GM04504 (cell line): ENCODE measurements at places on chromosomes 12 and 14.

DNA sequence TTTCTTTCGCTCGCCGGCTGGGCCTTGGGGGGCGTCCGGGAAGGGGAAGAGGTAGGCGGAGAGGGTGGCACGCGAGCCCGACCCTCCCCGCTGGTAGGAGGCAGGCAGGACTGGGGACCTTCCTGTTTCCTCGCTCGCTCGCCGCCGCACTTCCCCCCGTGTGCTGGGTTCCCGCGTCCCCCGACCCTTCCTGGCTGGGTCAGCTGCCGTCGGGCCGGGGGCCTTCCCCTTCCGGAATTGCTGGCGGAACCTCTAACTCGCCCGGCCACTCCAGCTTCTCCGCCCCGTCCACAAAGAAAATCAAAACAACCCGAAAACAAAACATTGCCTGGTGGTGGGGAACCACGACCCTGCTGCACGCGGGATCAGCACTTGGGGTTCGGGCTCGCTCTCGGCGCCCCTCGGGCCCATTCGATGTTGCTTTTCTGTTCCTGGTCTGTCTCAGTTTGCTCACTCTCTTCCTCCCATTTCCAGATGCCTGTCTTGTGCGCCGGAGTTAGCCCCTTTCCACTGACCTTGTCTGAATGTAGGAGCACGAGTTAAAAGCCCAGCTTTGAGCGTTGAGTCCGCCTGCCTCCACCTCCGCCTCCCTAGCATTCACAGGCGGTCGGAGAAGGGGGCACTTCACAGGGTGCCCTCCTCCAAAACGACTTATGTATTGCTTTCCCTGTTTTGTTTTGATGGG, 581 bp downstream of the PAPOLA start:
- DNase-seq: no peak

GRCh38 chr12:1108276-1108675, 117.3 kb downstream of the ERC1 start:
- DNase-seq: no peak

- DNase-seq: no peak
Observed at GRCh38 chr14:75589931-75590330, 11.5 kb downstream of the FLVCR2 start.

DNA sequence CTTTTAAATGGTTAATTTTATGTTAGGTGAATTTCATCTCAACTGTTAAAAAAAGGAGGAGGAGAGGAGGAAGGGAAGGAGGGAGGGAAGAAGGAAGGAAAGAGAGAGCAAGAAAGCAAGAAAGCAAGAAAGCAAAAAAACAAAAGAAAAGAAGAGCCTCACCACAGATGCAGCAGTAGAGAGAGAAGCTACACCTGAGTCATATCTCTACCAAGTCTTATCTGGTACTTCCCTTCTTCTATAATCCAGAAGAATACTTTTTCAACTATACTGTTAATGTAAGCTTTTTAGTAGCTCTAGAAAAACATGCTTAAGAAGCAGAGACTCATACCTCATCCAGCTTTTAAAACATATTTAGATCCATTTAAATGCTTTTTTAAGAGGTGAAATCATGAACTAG, 5.6 kb upstream of the IL26 start:
- DNase-seq: no peak

GRCh38 chr12:43288671-43289425, 263.2 kb downstream of the ADAMTS20 start:
- DNase-seq: no peak

GRCh38 chr12:23771240-23771949, 178.1 kb downstream of the SOX5 start:
- DNase-seq: no peak

DNA sequence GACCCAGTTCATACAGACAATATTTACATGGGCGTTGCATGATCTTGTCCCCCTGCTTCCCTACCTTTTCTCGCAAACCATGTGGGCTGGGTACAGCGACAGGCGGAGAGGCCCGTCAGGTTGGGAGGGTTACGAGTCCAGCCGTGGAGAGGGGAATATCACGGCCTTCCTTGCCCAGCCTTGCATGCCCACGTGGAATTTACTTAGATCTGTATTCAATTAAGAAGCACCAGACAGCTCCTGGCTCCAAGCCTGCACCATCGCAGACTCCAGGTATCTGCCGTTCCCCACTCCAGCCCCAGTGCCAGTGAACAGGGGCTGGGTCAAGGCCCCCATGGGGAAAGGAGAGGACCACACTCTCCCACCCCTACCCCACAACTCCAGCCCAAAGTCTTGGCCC, 29.8 kb downstream of the BCL11B start:
- no peak for DNase-seq

DNA sequence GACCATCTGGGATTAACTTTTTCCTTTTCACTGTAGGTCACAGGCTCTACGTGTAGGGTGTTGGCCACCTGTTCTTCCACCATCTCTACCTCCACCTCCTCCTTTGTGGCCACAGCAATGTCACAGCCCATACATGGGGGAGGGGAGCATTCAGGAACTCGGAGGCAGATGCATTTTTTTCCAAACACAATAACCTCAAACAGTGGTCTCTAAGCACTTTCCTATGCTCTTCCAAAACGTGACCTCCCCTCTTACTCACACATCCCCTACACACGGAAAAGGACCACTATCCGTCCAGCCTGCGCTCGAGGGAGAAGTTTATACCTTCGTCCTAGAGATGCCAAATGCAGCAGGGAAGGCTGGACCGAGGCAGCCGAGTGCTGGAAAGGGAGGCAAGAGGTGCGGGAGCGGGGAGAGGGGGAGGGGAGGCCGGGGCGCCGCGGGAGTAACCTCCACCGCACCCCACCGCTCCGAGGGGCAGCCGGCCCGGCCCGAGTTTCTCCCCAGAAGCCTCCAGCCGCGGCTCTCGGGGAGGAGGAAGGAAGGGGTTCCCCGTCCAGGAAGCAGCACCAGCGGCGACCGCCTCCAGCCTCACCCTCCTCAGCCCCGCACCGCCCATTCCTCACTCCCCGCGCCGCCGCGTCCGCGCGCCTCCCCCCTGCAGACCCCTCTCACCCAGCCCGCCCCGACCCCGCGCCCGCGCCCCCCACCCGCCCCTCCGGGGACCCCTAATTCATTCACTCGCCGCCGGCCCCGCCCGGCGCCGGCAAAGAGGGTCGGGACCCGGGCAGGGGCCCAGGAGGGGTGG, 594 bp downstream of the KRAS start:
- DNase-seq: no peak

- no peak for DNase-seq
Observed at GRCh38 chr14:34372786-34373185, 89.3 kb downstream of the SPTSSA start.

DNA sequence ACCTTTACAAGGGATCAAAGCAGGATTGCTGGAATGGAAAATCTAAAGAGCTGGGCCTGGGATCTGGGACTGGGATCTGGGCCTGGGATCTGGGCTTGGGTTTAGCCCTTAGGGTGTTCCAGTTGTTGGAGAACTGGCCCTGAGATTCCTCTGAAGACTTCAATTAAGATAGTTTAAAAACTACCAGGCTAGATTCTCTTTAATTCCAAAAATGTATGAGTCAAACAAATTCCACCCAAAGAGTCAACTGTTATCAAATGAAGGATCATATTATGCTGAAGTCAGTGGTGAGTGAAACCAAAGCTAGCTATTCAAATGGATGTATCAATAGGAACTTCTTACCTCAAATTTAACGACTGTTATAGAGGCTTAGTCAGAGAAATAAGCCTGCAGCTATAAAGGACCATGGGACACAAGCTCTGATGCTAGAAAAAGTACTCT, 40.5 kb downstream of the LIMA1 start:
- DNase-seq: no peak

- DNase-seq: no peak
Observed at GRCh38 chr12:46546634-46547273, 174.2 kb upstream of the SLC38A2 start.

DNA sequence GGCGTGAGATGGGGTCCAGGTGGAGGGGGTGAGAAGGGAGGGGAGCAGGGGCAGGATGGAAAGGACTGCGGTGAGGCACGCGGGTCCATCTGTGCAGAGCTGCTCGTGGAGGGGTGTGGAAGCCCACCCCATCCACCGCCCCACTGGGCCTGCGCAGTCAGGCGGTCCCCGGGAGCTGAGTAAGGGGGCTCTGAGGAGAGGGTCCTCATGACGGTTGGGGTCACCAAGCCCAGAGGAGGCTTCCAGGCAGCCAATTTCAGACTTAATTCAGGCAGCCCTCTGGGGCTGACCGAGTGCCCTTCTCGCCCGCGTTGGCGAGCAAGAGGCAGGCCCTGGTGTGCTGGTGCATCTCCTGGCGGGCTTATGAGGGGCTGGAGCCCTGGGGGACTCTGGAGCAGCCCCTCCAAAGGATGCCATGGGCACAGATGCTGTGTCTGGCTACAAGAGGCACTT, 115.5 kb downstream of the KIF26A start:
- no peak for DNase-seq

DNA sequence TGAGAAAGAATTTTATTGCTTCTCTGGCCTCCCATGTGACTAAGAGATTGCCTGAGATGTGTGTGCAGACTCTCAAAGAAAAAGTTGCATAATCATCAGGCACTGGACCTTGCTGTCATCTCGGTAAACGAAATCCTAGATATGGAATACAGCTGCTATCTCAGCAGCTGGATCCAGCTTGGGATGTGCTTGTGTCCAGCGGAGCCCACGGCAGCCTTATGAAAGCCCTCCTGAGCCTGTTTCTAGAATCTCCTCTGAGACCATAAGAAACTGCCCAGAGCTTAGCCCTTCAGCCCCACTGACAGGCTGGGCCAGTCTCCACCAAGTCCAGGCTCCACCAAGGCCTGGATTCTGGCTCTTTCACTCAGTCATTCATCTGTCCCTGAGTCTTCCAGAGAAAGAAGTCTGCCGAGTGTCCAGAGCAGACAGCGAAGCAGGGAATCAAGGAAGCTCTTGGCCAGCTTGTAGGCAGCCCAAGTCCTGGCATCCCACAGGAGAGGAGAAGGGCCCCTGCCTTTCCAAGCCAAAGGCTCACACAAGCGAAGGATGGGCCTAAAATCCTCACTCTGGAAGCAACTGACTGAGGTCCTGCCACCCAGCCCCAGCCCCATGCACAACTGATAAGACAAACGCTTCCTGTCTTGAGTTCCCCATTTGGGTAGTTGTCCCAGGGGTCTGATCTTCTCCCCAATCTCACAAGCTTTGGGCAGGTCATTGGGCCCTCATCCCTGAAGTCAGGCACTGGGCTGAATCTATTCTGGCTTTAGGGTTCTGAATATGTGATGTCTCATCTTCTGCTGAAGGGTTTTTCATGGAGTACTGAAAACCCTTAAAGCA, 97.8 kb downstream of the SEC23A start:
- DNase-seq: no peak

DNA sequence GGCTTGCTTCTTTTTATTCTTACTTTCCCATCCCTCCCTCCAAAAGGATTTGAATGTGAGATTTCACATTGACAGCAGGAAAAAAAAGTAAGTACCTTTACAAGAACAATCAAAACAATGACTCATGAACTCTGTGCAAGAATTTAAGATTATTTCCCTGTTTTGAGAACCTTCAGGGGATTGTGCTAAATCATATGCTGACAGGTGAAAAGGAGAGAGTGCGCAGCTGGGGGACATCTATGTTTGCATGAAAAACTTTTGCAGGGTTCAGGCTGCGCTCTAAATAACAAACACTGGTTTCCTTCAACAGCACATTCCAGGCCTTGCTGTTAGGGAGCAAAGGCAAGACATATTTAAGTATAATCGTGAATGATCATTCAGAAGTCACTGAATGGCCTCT, 27.3 kb downstream of the RERG start:
- no peak for DNase-seq

- peak; percentile 76 for DNase-seq
Observed at GRCh38 chr14:74596741-74597450, 15.1 kb downstream of the LTBP2 start.

- no peak for DNase-seq
Observed at GRCh38 chr12:48021485-48022179, 17.4 kb upstream of the COL2A1 start.

DNA sequence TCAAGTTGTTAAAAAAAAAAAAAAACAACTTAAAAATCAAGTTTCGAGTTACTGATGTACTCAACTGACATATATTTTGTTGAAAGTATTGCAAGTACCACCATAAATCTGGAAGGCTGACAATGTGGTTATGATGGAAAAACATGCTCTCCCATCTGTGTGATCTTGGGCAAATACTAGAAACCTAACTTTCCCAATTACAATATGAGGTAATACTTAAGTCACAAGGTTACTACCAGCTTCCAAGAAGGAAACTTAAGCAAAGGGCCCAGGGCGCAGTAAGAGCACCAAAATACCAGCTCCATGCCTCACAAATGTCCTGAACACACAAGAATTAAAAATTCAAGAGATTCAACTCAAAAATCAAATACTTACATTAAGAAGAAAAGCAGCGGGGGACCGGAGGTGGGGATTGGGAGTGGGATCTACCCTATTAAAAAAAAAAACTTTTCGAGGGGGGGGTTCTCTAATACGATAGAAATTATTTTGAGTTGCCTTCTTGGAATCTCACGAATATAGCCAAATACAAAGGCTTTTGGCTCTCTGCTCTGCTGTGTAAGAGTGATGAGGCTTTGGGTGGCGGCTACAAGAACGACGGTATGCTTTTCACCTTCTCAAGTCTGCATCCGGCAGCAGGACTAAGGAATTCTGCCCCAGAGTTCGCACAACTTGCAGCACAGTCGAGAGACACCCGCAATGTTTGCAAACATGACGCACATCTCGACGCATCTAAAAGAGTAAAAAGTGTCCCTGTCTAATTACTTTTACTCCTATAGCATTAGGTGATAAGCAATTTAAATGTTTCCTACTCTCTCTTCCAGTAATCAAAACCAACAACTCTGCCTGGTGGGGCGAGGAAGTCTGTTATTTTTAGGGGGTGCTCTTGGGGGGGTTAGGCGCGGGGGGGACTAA, 1.1 kb downstream of the SAV1 start:
- DNase-seq: peak; percentile 27

- no peak for DNase-seq
Observed at GRCh38 chr14:24071144-24071697, at the start of gene CPNE6. Gene CPNE6 (plus strand): TSS chr14:24071562. CDS start chr14:24072937, 1,375 bp downstream.

GRCh38 chr12:5264006-5264405, 167.9 kb upstream of the NTF3 start:
- DNase-seq: no peak

GRCh38 chr14:70391493-70392391, 25.1 kb downstream of the SYNJ2BP start:
- DNase-seq: no peak

GRCh38 chr12:23546756-23547155, 402.7 kb downstream of the SOX5 start:
- DNase-seq: no peak

DNA sequence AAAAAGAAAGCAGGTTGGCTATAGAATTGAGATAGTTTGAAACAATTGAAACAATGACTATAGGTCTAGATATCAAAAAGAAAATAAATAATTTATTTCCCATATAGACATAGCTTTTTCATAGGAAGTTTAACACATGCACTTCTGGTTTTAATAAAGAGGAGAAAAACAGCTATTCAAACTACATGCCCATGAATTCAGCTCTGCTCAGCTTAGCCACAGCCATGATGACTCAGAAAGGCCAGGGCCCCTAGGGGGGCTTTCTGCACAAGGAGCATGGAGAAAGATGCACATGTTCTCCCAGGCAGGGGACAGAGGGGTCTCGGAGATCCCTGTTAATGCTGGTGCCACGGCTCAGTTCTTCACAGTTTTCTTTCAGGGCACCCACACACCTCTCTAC, 114.0 kb downstream of the GALC start:
- DNase-seq: no peak

- no peak for DNase-seq
Observed at GRCh38 chr12:52433501-52434080, 580 bp downstream of the KRT75 start.
